ENCODE measurements at places on chromosomes 5 and 9.

DNA sequence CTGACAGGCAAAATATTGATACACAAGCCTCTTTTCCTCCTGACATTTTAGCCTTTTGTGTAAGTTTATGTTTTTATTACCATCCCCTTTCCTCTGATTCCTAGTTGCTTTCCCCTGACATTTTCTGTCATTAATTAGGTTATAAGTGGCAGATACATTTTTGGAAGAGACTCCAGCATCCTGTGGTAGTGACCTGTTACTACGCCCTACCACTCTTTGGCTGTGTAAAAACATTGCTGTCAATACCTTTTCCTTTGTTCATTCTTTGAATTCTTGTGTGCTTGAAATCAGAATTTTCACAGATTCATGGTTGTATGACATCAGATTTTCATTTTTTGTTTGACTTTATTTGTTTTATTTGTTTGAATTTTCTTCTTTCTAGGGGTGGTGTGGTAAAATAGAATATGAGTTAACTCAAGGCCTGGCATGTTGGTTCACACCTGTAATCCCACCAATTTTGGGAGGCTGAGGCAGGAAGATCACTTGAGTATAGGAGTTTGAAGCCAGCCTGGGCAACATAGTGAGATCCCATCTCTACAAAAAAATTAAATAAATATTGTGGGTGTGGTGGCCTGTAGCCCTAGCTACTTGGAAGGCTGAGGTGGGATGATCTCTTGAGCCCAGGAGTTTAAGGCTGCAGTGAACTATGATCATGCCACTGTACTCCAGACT lies 43.4 kb downstream of the UBE2R2 start:
- no peak for DNase-seq

DNA sequence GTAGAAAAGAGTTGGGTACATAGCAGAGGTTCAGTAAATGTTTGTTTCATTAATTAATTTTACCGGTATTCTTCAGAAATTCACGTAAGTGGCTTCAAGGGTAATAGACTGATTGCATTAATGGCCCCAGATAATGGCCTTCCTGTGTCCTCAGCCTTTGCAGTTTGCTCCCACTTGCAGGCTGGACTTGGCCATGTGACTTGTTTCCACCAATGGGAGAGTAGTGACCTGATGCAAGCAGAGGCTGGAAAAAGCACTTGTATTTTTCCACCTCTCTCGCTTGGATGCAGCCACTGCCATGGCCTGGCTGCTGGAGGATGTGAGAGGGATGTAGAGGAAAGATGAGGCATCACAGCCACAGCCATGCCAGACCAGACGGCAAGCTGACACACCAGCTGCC lies 480.9 kb downstream of the CDK5RAP2 start:
- DNase-seq, result no peak

- DNase-seq, result no peak
Observed at GRCh38 chr5:151413800-151414199, 33.6 kb upstream of the SLC36A1 start.

DNA sequence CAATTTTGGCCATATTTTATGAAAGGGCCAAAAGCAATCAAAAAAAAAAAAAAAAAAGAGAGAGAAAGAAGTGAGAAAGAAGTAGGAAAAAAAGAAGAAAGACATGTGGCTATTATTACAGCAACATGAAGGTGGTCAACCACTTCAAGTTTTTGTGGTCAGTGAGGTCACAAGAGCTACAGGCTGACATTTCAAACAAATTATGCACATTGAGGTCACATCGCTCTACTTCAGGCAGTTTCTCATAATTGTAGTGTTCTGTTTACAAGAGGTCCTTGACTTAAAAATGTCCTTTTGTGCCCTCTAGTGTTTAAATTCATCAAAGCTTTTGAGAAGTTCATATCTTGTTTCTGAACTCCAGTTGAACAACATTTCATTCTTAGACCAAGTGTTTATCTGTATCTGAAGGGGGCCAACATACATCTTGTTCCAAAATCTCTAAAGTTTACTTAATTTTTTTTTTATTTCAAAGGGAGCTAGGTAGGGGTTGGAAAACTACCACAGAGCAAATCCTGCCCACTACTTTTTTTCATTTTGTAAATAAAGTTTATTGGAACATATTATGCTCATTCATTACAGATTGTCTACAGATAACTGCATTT lies 513.1 kb downstream of the PDE4D start:
- DNase-seq, result no peak

GRCh38 chr9:16368237-16369087 lies 502.0 kb downstream of the BNC2 start:
- no peak for DNase-seq

DNA sequence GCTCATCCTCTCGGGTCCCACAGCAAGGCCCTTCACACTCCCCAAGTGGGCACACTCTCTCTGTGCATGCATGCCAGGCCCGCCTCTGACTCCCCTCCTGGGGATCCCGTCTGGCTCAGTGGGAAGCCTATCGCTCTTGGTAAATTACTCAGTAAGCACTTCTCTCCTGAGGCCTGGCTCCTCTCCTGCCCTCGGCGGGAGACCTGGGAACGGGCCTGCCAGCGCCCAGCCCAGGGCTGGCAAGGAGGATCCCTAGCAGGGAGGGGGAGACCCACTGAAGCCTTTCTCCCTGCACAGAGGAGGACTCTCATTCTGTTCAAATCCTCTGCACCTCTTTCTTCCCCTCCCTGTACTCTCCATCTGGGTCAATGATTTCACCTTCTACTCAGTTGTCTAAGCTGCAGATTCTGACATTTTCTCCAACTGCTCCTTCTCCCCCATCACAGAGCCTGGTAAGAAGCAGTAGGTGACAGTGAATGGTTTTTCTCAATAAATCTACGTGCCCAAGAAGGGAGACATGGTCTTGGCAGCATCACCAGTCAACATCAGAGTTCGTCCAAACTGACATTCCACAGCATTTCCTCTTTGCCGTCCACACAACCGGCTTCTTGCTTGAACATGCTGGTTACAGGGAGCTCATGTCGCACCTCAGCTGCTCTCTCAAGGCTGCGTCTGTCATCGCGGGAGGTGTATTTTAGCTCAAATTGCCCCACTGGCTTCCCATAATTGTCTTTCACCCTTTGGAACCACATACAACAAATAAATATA lies 81.9 kb downstream of the GPR21 start:
- no peak for DNase-seq

DNA sequence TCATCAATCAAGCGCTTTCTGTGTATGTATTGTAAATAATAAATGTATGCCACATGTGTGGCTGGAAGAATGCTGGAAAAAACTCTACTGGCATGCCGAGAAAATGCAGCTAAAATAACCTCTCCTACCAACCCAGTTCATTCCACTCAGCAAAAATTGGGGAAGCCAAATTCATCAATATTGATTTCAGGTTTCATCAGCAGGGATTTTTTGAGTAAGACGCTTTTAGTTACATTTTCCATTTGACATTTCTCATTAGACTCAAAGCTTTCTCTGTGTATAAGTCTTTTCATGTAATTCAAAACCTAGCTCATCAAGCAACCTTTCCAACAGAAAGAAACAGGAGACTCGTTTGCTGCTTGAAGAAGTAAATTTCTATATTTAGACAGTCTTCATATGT lies 338.1 kb downstream of the DMRT2 start:
- no peak for DNase-seq

DNA sequence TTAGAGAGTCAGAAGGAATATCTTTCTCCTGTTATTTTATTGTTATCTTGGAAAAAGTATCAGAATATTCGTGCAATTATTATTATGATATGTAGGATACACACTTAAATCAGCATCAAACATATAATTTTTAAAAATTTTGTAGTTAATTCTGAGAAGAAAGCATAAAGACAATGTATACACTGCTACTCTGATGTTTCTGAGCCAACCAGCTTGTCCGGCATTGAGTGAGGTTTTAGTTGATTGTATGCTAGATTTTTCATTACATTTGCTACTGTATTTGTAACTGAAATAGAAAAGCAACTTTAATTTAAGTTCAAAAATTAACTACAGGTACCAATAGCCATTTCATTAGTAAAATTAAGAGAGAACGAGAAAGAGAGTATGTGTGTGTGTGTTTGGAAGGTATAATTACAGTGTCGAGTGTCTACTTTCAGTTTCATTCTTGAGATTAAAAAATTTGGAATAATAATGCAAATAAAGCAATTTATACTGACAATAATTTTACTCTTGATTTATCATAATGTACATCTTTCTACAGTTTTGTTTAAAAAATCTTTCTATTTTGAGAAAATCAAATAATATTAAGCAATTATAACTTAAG lies 160.4 kb upstream of the CDH12 start:
- DNase-seq, result no peak

GRCh38 chr5:171709930-171710329 lies 75.7 kb upstream of the SMIM23 start:
- no peak for DNase-seq

DNA sequence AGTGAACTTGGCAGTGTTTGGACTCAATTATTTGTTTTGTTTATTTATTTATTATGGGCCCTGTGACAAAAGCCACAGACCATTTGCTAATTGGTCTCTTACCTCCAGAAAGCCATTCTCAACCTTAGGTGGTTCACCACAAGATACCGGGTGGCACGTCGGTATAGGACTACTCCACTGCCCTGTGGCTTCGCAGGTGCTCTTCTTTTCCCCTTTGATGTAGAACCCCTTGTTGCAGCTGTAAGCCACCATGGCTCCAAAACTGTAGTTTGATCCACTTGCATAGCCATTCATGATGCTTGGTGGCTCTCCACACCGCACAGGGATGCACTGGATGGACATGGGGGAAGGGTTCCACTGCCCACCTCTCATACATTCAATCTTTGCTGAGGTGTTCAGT lies 73.3 kb upstream of the TXNDC8 start:
- no peak for DNase-seq

DNA sequence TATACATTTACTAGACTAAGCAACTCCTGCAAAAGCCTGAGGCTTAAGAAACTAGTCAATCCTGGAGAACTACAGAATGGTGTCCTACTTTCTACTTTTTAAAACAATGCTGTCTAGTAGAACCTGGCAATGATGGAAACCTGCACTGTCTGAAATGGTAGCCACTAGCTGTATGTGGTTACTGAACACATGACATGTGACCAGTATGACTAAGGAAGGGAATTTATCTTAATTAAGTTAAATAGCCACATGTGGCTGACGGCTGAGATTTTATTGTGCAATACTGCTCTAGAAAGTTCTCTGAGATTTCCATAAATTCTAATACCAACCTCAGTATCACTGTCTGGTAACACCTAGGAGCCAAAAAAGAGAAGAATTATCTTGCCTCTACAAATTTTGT lies 44.9 kb upstream of the RAPGEF6 start:
- no peak for DNase-seq

GRCh38 chr5:145408048-145408341 lies 427.1 kb downstream of the PRELID2 start:
- DNase-seq, result no peak

DNA sequence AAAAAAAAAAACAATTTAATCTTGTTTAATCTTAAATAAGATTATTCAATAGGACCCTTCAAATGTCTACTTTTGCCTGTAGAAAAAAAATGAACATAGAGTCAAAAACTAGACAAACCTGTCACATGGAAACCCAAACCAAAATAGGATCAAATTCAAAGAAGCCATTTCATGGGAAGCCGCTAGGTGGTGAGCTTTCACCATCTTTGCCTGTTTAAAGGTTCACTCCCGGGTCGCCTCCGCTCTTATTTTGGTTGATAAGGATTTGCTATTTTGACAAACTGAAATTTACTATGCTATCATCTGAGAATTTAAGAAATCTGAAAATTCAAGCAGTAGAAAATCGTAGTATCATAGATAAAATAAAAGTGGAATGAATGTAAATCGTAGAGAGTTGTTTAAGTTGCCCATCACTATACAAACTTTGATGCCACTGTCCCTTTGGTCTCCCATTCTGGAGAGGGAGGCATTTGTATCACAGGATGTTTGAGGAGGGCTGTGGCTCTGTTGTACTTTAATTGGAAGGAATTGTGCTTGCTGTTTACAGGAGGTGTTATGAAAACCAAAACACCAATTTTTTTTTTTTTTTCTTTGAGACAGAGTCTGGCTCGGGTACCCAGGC lies 43.5 kb upstream of the DNAH5 start:
- no peak for DNase-seq

- DNase-seq, result no peak
Observed at GRCh38 chr5:178790371-178790770, 59.9 kb upstream of the ZNF354A start.

GRCh38 chr9:94944626-94945025 lies 218.1 kb downstream of the AOPEP start:
- DNase-seq, result no peak

GRCh38 chr5:16733331-16734006 lies 116.7 kb upstream of the RETREG1 start:
- DNase-seq, result no peak

DNA sequence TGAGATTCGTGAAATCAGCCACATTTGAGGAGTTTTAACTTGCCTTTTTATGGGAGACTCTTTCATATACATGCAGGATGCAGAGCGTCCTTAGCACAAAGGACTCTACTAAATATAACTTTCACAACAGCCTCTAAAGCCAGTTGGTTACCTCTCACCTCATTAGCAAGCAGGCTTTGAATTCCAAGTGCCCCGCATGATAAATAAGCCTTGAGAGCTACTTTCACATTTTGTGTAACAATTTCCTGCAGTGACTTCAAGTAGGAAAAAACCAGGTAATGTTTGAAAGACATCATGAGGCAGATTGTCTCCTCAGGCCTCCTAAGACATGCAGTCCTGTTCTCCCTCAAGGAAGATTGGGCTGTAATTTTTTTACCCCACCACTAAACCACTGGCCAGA lies 50.5 kb downstream of the RALGPS1 start:
- DNase-seq, result no peak

DNA sequence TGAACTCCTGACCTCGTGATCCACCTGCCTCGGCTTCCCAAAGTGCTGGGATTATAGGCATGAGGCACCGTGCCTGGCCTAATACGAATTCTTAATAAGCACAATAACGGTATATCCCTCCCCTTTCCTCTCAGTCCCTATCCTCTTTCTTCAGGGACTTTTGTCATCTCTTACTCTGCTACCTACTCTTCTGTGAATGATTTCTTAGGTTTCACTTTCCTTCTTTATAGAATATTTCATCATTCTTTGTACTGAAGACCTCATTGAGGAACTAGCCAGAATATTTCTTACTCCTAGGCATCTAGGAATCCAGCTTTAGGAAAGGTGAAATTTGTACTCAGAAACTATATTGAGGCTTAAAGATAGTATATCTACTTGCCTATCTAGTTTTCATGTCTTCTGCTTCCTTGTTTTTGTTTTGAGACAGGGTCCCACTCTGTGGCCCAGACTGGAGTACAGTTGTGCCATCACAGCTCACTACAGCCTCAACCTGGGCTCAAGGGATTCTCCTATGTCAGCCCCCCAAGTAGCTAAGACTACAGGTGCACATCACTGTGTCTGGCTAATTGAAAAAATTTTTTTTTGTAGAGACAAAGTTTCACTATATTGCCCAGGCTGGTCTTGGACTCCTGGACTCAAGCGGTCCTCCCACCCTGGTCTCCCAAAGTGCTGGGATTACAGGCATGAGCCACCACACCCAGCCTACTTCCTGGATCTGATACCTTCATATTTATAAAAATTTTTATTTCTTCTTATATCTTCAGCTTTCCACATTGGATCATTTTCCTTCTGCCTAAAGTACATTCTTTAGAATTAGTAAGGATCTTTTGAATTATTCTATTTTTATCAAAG lies 69.7 kb downstream of the GPBP1 start:
- no peak for DNase-seq

All from breast epithelium (tissue), 4 donors.